ENCODE measurements at places on chromosomes 12 and 14. TPM values are rescaled to one million over a fixed set of nuclear protein-coding genes. Genes with fewer than 3 reads are reported as not detected.

- no peak for DNase-seq
Observed at GRCh38 chr12:130992979-130993538, 39.4 kb downstream of the ADGRD1 start.

- DNase-seq, result peak; percentile 17
Observed at GRCh38 chr12:79512068-79512467, 178.7 kb downstream of the PAWR start.

DNA sequence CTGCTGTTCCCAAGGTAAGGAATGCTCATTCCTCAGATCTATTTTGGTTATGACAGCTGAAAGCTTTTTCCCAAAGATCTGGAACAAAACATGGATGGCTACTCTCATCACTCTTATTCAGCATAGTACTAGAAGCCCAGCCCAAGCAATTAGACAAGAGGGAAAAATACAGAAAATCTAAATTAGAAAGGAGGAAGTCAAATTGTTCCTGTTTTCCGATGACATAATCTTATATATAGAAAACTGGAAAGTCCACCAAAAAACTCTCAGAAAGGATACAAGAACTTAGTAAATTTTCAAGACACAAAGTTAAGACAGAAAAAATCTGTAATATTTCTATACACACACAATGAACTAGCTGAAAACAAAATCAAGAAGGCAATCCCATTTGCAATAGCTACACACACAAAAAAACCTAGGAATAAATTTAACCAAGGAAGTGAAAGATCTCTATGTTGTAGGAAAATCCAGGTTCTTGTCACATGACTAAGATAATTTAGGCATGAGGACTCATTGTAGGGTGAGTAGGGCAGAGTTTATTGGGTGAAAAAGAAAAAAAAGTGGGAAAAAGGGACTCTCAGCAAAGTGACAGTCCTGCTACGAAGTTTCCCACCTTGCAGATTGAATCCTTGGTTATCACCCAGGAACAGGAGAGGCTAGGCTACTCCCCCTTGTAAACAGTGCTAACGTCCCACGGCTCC, 28.6 kb upstream of the KLRB1 start:
- DNase-seq, result no peak

DNA sequence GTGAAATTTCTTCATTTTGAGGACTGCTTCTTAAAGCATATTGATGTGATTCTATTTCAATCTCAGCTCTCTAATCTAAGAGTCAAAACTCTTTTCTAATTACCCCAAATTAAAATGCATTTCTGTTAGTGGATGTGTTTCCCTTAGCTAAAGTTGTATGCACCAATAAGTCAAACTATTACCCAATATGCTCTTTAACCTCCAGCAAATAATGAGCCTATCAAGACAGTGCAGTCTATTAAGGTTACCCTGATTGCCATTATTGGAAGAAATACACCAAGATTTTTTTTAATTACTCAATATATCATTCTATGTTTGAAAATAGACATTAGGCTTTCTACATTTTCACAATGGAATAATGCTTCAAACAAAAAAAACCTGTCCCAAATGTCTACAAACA, 310.0 kb downstream of the BTG1 start:
- no peak for DNase-seq

GRCh38 chr12:54392485-54393206, 8.1 kb upstream of the ZNF385A start:
- DNase-seq, result no peak

DNA sequence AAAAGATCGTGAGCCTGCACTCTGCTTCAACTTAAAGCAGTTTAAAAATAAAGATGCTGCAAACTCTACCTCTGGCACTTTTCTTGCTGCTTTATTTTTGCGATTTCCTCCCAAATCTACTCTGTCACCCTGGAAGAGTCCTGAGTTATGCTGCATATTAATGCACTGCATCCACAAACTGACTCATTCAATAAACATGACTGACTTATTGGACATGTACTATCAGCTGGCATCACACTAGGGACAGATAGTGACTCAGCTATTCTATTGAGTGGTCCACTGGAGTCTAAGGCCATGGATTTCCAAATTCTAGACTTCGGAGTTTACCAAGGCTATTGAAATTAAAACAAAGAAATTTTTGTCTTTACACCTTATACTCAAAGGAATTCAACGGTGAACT, 90.7 kb upstream of the PTPRR start:
- DNase-seq, result no peak

DNA sequence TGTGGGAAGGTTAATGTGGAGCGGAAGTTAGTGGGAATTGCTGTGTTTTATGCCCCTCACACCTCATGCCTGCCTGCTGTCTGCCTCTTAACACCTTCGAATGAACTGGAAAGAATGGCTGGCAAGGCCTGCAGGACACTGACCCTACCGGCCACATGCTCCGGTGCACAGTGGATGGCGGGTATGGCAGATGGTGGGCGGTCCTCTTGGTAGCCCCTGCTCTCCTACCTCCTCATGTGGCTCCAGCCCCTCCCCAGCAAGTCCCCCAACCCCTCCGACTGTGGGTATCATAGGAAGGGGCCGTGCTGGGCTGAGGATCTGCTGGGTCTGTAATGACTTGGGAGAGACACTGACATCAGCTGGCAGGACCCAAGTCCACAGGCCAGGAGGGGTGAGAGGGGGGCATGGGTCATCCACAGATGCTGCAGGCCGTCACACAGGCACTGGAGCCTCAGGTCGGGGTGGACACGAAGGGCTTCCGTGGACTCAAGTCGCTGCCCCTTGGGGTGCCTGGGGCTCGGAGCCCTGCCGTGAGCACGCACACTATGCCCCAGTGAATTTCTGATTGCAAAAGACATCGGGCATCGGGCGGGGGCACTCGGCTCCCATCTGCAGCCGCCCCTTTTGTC, 77.4 kb downstream of the KIF26A start:
- no peak for DNase-seq

DNA sequence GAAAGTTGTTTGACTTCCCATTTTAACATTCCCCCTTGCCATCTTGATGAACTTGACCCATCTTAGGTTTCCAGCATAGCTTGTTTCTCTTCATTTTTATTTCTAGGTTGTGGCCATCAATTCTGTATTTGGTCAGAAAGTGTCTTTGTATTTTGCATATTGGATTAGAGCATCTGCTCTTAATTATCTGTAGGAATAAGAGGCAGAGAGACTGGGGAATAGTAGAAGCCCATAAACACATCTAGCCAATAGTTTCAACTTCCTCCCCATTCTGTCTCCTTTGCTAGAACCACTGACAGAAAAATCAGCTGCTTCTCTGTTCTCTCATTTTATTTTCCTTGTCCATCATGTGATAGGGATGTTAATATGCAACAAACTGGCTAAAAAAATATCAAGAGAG, 8.2 kb downstream of the SOCS2 start:
- no peak for DNase-seq

DNA sequence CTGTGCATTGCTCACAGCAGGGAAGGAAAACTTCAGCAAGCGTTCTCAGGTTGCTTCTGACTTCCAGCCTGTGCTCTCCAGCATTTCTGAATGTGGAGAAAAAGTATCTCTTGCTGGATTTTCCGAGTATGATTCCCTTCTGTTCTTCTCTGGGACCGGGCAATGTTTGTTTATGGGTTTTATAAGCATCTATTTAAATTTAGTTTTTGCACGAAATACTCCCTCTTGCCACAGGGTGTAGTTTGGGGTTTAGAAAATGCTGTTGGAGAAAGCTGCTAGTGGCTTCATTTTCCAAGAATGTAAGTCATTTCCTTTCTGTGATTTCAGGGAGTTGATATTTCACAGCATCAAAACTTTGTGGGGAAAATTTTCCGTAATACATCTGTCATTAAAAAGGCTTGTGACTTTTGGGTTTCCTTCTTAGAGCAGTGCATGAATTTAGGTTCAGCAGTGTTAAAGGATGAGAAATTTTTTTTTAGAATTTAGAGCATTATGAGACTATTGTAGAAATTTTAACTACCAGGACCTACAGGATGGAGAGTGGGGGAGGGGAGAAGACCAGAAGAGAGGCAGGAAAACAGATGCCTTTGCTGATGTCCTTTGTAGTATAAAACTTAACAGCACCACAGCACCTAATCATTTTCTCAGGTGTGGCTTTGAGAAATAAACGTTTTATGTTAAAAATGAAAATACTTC, 1.5 kb downstream of the FRMD6 start:
- DNase-seq, result no peak

GRCh38 chr12:32031109-32031508, 71.9 kb downstream of the RESF1 start:
- no peak for DNase-seq

- no peak for DNase-seq
Observed at GRCh38 chr12:27272373-27273028, 28.4 kb downstream of the STK38L start.

DNA sequence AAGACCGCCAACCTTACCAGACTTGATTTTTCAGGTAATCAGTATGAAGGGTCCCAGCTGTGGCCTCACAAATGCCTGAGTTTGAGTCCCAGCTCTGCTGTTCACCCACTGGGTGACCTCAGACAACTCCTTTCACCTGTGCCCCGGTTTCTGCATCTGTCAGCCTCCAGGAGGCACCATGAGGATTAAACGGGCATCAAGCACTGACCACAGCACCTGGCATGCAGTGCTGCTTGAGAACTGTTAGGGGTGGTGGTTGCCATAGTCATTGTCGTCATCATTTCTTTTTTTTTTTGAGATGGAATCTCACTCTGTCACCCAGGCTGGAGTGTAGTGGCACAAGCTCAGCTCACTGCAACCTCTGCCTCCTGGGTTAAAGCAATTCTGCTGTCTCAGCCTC, 57.9 kb downstream of the PHETA1 start:
- DNase-seq, result no peak

GRCh38 chr12:109820816-109821381, 12.3 kb downstream of the TRPV4 start:
- DNase-seq, result no peak

DNA sequence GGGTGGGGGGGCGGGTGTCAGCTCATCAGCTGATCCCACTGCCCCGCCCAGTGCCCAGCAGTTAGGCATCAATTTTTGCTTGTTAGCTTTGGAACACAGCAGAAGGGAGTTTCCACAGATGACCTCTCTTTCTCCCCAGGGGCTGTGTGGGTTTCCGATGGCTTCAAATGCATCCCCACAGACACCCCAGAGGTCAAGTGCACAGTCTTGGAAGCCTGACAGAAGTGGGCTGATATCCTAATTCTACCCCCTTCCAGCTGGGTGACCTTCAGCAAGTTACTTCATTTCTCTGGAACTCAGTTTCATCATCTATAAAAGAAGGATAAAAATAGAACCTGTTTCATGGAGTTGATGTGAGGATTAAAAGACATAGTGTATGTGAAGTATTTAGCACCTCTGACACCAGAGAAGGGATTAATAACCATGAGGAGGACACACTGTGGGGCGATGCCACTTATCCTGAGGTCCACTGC, 22.0 kb downstream of the TTC9 start:
- no peak for DNase-seq

- no peak for DNase-seq
Observed at GRCh38 chr14:96251656-96252155, 4.3 kb upstream of the BDKRB1 start.

- DNase-seq, result no peak
Observed at GRCh38 chr12:18898470-18898869, 160.6 kb downstream of the CAPZA3 start.

GRCh38 chr14:24954037-24954699, 95.8 kb downstream of the STXBP6 start:
- DNase-seq, result no peak

- no peak for DNase-seq
Observed at GRCh38 chr14:36383767-36384431, 63.5 kb upstream of the MBIP start.

DNA sequence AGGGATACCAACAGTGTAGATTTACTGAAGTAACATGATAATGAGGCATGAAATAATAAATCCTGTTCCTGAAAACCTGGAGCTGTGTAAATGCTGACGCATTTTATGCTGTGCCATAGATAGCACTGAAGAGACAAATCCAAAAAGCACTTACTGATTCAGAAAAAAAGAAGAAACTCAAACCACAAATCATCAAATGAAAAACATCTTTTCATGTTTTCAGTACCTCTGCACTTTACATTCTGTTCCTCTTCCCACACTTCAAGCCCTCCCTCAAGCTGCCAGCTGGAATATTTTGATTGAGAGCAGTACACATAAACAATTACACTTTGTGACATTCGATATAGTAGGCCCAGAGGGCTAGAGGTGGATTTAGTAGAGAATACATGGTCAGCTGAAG, 362.3 kb downstream of the NAV3 start:
- DNase-seq, result no peak

DNA sequence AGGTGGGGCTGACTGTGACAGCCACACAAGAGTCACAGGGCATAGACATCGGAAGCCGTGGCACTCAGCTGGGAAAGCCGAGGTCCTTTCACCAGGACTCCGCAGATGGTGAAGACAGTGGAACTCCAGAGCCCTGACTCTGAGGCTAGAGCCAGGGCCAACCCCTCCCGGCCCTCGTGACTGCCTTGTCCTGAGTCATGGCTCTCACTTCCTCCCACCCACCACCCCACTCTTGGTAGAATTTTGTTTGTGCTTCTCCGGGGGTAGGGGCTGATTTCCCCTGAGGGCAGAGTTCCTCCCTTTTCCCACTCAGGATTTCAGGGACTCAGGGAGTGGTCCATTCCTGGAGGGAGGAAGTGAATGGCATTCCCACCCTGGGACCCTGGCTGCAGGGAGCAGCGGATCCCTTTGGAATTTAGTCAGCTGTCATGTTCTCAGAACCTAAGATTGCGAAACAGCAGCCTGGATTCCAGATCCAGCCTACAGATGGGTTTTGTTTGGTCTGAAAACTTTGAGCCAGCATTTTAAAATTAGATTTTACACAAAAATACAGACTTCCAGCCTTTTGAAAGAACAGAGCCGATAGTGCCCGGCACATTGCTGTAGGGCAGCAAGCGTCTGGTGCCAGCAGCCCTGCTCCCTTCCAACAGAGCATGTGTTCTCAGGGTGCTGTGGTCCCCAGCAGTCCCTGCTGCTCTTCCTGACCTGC, 50.7 kb downstream of the TPCN1 start:
- no peak for DNase-seq

IL23A gene
- total RNA-seq, result 2.3 TPM

VDR gene
- total RNA-seq, result 0.65 TPM

NPFF gene
- total RNA-seq, result 0.80 TPM

WSCD2 gene
- total RNA-seq, result 2.2 TPM

WNT1 gene
- not detected for total RNA-seq

CIROP gene
- not detected for total RNA-seq

CPNE6 gene
- total RNA-seq, result not detected

PRH2 gene
- total RNA-seq, result not detected

PROX2 gene
- not detected for total RNA-seq

ANKRD33 gene
- total RNA-seq, result 0.19 TPM

CISTR gene
- not detected for total RNA-seq

SMIM41 gene
- 0.31 TPM for total RNA-seq

IGFBP6 gene
- 13.7 TPM for total RNA-seq

Measured in H1 (cell line).